A172 (cell line): ENCODE measurements at places on chromosomes 5 and 9.

GRCh38 chr9:129570450-129571297 lies 50.2 kb downstream of the C9orf50 start:
- peak; percentile 83 for DNase-seq

GRCh38 chr9:120424248-120424647 lies 155.7 kb downstream of the CDK5RAP2 start:
- DNase-seq = no peak

GRCh38 chr5:91742550-91742949 lies 359.4 kb upstream of the ARRDC3 start:
- DNase-seq = no peak

GRCh38 chr5:160792281-160792680 lies 59.7 kb downstream of the ATP10B start:
- no peak for DNase-seq

- DNase-seq = no peak
Observed at GRCh38 chr5:174409070-174409469, 315.3 kb upstream of the MSX2 start.
